Naive thymus-derived CD4-positive, alpha-beta T cell (primary cell): ENCODE measurements at places on chromosomes 4 and X. TPM values are rescaled to one million over a fixed set of nuclear protein-coding genes. Genes with fewer than 3 reads are reported as not detected.

- H3K4me3 ChIP-seq, result no peak overlapping the region
- H3K4me1 ChIP-seq, result no peaks in the 10 kb centered on the region
- no peaks in the 10 kb centered on the region for H3K36me3 ChIP-seq
- no peak for DNase-seq
Observed at GRCh38 chr4:115315182-115315581, 201.8 kb upstream of the NDST4 start.

- H3K36me3 ChIP-seq, result no peaks in the 10 kb centered on the region
- DNase-seq, result no peak
- no peak overlapping the region for H3K27ac ChIP-seq
- no peak overlapping the region for H3K4me3 ChIP-seq
- H3K27me3 ChIP-seq, result no peaks in the 10 kb centered on the region
Observed at GRCh38 chr4:3384771-3385710, 56.7 kb upstream of the HGFAC start.

DNA sequence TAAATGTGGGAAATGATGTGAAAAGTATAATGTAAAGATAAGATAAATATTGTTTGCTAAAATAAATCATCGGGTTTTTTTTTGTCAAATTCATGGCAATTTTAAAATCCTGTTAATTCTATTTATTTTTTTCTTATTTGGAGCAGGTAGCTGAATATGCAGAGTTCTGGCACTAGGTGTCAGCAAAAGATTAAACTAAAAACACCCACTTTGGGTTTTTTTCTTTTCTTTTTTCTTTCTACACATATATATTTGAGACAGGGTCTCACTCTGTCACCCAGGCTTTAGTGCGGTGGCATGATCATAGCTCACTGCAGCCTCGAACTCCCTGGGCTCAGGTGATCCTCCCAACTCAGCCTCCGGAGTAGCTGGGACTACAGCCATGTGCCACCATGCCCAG lies 6.9 kb upstream of the RAP2C start:
- H3K4me1 ChIP-seq, result no peaks in the 10 kb centered on the region
- H3K4me3 ChIP-seq, result no peak overlapping the region
- no peaks in the 10 kb centered on the region for H3K36me3 ChIP-seq
- H3K27ac ChIP-seq, result no peak overlapping the region

- no peak overlapping the region for H3K27ac ChIP-seq
- no peaks in the 10 kb centered on the region for H3K4me1 ChIP-seq
- no peaks in the 10 kb centered on the region for H3K27me3 ChIP-seq
Observed at GRCh38 chr4:71221510-71222466, 117.0 kb upstream of the SLC4A4 start.

- H3K4me3 ChIP-seq, result no peak overlapping the region
- no peaks in the 10 kb centered on the region for H3K27me3 ChIP-seq
- H3K36me3 ChIP-seq, result no peaks in the 10 kb centered on the region
- H3K4me1 ChIP-seq, result peaks cover 10% of the 10 kb centered on the region
- no peak overlapping the region for H3K27ac ChIP-seq
Observed at GRCh38 chrX:66022632-66023384, 17.1 kb downstream of the VSIG4 start.

GRCh38 chrX:47880927-47881326 lies 44.2 kb downstream of the ZNF81 start:
- no peaks in the 10 kb centered on the region for H3K27me3 ChIP-seq
- H3K36me3 ChIP-seq, result no peaks in the 10 kb centered on the region
- no peak overlapping the region for H3K4me3 ChIP-seq
- no peaks in the 10 kb centered on the region for H3K4me1 ChIP-seq
- H3K27ac ChIP-seq, result no peak overlapping the region

DNA sequence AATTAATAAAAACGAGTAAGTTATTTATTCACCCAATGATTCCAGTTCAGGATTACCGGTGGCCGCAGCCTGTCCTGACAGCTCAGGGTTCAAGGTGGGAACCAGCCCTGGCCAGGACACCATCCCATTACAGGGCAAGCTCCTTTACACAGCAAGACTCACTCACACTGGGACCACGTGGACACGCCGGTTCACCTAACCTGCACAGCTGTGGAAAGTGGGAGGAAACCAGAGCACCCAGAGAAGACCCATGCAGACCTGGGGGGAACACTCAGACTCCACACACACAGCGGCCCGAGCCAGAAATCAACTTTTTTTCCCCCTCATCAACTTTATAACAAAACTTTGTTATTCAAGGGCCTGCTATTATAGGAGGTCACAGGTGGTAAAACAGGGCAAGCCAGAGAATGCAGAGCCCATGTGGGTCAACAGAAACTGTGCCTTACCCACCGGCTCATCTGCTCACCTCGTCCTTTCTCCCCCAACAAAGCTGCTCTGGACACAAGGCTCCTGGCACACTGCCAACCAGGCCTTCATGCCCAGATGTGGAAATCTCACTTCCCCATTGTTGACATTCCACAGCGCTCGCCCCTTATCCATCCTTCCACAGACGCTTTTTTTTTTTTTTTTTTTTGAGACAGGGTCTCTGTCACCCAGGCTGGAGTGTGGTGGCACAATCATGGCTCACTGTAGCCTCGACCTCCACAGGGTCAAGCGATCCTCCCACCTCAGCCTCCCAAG lies 8.0 kb upstream of the ODAPH start:
- H3K27me3 ChIP-seq, result no peaks in the 10 kb centered on the region
- H3K4me3 ChIP-seq, result no peak overlapping the region
- H3K27ac ChIP-seq, result no peak overlapping the region
- H3K36me3 ChIP-seq, result peaks cover 7% of the 10 kb centered on the region
- no peaks in the 10 kb centered on the region for H3K4me1 ChIP-seq

DNA sequence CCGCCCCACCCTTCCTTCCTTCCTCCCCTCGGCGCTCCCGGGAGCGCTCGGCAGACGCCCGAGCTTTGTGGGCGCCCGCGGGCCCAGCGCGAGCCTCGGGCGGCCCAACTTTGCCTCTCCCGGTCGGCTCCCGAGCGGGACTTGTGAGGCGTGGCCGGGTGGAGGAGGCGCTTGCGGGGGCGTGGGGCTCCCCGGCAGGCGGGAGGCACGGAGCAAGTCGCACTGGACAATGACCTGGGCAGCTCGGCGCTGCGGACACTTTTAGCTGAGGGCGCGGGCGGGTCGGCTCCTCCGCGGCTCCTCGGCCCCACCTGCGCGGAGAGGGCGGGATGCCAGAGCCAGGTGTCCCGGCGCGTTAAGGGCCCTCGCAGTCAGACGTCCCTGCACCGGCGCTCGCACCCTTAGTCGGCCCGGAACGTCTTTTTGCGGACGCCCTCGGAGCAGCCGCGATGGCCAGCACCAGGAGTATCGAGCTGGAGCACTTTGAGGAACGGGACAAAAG lies 385 bp downstream of the DCLK2 start:
- H3K36me3 ChIP-seq, result no peaks in the 10 kb centered on the region
- no peak overlapping the region for H3K27ac ChIP-seq
- H3K27me3 ChIP-seq, result no peaks in the 10 kb centered on the region
- H3K4me3 ChIP-seq, result no peak overlapping the region
- H3K4me1 ChIP-seq, result no peaks in the 10 kb centered on the region

GRCh38 chr4:148004228-148004857 lies 272.5 kb downstream of the ARHGAP10 start:
- no peak overlapping the region for H3K4me3 ChIP-seq
- peaks cover 11% of the 10 kb centered on the region for H3K4me1 ChIP-seq
- no peaks in the 10 kb centered on the region for H3K36me3 ChIP-seq
- H3K27ac ChIP-seq, result no peak overlapping the region
- DNase-seq, result no peak

DNA sequence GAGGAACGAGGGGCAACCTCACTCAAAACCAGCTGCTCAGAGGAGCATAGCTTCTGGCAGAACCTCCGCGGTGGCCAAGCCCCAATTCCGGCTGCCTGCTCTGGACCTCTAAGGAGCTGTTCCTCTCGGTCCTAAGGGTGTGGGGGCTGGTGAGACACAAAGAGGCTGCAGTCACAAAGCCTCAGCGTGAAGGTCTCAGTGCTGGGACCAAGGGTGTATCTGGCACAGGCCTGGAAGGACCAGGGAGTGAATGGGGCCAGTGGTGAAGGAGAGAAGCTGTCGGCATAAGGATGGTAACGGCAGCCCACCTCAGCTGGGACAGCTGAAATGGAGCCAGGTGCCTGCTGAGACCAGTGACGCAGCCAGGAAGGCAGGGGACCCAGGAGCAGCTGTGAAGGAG lies 5.3 kb downstream of the PDE6B start:
- H3K36me3 ChIP-seq, result no peaks in the 10 kb centered on the region
- no peak overlapping the region for H3K27ac ChIP-seq
- no peaks in the 10 kb centered on the region for H3K4me1 ChIP-seq
- DNase-seq, result no peak
- H3K27me3 ChIP-seq, result no peaks in the 10 kb centered on the region

DNA sequence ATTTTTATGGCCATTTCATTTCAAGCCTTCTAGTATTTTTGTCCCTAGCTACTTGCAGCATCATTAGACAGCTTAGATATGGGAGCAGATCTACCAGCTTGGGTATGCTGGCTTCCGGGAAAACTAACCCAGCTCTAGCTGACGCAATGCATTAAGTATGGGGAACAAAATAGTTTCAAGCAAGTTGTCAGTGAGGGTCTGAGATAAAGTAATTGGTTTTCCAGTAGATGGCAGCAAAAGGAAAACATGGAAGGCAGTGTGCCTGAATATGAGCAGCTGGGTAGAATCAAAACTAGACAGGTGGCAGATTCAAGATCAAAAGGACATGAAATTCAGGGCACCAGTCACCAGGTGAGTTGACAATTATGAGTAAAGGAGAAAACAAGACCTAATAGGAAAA lies 340.9 kb upstream of the CTSO start:
- no peak overlapping the region for H3K27ac ChIP-seq
- no peak overlapping the region for H3K4me3 ChIP-seq
- no peaks in the 10 kb centered on the region for H3K27me3 ChIP-seq

Gene C4orf50
- not detected for polyA plus RNA-seq

Gene BBS12
- polyA plus RNA-seq, result 1.9 TPM

DNA sequence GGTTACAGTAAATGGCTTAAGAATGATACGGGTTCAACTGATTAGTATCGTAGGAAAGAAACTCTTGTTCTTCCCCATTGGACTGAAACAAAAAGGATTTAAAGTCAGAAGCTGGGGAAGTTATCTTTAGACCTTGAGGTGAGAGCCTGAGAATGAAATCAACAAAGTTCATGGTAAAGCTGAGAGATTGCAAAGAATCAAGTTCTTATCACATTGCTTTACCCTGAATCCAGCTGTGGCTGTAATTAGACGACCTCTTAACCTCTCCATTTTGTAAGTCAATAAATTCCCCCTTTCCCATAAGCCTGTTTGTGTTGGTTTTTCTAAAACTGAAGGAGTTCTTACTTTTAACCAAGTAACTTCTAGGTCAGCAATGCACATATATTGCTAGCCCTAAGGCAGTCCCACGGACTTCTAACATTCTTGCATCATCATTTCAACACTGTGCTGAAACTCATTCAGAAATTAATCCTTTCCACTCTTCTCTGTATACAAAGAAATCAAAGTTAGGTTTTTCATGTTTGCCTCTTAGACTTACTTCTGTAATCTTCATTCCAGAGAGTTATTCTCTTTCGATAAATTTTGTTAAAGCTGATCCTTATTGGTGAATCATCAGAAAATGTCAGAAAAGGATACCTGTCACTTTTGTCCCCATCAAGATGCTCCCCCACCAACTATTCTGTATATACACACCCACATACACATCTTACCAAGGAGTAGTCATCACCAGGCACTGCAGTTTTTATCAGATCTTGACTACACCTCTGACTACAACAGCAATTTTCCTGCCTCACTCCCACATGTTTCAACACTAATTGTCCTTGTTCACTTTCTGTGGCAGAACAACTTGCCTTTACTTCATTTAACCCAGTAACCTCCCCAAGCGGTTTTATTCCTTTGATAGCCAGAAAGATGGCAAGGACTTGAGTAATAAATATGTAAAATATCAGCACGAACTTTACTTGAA lies 77.9 kb upstream of the STK26 start:
- DNase-seq, result no peak
- H3K27ac ChIP-seq, result no peak overlapping the region
- no peaks in the 10 kb centered on the region for H3K36me3 ChIP-seq
- H3K27me3 ChIP-seq, result no peaks in the 10 kb centered on the region

- H3K4me1 ChIP-seq, result peaks cover 7% of the 10 kb centered on the region
- no peak overlapping the region for H3K27ac ChIP-seq
- H3K27me3 ChIP-seq, result peaks cover 5% of the 10 kb centered on the region
- no peak overlapping the region for H3K4me3 ChIP-seq
- H3K36me3 ChIP-seq, result no peaks in the 10 kb centered on the region
Observed at GRCh38 chr4:2045518-2045951, 13.6 kb upstream of the NAT8L start.

Gene PDCL2
- not detected for polyA plus RNA-seq

Gene SAGE1
- not detected for polyA plus RNA-seq

DNA sequence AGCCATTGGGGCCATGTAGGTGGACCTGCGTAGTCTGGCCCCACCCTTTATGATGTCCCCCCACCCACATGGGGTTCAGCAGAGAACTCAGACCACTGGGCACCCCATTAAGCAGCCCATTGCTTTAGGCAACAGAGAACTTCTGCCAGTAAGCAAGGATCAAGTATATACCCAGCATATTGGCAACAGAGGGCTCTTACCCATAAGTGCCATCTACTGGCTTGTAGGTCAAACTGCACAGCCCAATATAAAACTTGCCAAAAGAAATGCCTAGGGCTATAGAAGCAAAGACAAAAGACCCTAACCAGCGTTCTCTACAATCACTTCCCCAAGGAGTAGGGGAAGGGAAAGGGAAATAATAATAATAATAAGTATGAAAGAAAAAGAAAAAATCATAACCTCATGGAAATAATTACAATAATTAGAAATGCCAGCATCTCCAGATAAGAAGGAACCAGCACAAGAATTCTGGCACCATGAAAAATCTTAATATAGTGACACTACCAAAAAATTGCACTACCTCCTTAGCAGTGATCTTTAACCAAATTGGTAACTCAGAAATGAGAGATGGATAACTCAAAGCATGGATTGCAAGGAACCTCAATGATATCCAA lies 1090.7 kb downstream of the FAT4 start:
- DNase-seq, result no peak
- no peak overlapping the region for H3K4me3 ChIP-seq
- no peaks in the 10 kb centered on the region for H3K36me3 ChIP-seq
- H3K27me3 ChIP-seq, result no peaks in the 10 kb centered on the region
- H3K27ac ChIP-seq, result no peak overlapping the region

Gene DAPP1
- 17.7 TPM for polyA plus RNA-seq

GRCh38 chr4:1039493-1040343 lies 28.3 kb downstream of the FGFRL1 start:
- H3K27ac ChIP-seq, result no peak overlapping the region
- H3K36me3 ChIP-seq, result no peaks in the 10 kb centered on the region
- no peaks in the 10 kb centered on the region for H3K4me1 ChIP-seq

DNA sequence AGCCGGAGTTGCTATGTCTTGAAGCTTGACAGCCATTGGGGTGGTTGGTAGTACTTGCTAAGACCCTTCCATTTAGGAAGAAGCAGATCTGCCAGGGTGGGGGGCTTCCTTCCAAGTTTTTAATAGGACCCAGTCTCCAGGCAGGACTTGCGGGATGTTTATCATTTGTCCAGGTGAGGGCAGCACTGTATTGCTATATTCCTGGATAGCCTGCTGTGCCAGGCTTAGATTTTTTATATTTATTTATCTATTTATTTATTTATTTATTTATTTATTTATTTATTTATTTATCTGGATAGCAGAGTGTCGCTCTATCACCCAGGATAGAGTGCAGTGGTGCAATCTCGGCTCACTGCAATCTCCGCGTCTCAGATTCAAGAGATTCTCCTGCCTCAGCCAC lies 87.4 kb upstream of the CT45A1 start:
- H3K27ac ChIP-seq, result no peak overlapping the region
- no peaks in the 10 kb centered on the region for H3K27me3 ChIP-seq
- no peak for DNase-seq
- H3K4me1 ChIP-seq, result no peaks in the 10 kb centered on the region
- H3K4me3 ChIP-seq, result no peak overlapping the region
- no peaks in the 10 kb centered on the region for H3K36me3 ChIP-seq

- H3K27ac ChIP-seq, result no peak overlapping the region
- DNase-seq, result no peak
- H3K36me3 ChIP-seq, result no peaks in the 10 kb centered on the region
- H3K27me3 ChIP-seq, result peaks cover 21% of the 10 kb centered on the region
- no peak overlapping the region for H3K4me3 ChIP-seq
- peaks cover 6% of the 10 kb centered on the region for H3K4me1 ChIP-seq
Observed at GRCh38 chr4:127783955-127784770, 2.0 kb downstream of the HSPA4L start.
